ENCODE measurements at places on chromosomes 11 and 22.

DNA sequence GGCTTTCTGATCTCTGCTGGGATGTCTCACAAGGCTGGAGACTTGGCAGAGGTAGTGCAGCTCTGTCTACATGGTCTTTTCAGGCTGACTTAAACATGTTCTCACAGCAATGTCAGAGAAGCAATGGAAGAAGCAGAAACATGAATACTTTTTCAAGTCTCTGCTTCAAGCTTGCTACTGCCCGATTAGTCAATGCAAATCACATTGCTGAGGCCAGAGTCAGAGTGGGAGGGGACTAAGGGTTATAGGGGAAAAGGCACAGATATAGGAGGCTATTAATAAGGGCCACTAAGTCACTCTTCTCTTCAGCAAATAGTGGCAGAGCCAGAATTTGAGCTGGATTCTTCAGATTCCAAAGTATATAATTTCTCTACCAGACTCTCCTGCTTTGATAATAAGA is 390.5 kb downstream of the TMEM135 start:
- DNase-seq = no peak

DNA sequence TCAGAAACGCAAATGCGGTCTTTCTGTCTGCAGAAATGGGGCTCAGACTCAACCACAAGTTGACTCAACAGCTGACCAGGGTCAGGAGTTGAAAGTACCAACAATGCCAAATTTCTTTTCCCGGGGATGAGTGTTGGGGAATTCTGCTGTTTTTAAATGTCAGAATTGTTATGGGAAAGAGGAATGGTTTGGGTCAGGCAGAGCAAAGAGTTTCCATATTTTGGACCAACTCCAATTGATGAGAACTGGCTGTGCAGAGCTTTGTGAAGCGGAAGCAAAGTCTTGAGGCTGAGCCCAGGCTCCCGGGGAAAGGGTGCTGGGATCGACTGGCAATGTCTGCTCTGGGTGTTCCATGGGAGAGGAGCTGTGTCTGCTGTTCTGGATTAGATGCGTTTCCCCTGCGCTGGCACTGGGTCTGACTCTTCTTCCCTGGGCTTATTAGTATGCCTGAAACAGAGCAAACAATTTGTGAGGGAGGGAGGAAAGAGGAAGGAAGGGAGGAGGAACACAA is 36.2 kb downstream of the TXN2 start:
- no peak for DNase-seq

- no peak for DNase-seq
These were observed 250.3 kb upstream of the TBCEL start for GRCh38 chr11:120773501-120774031.

DNA sequence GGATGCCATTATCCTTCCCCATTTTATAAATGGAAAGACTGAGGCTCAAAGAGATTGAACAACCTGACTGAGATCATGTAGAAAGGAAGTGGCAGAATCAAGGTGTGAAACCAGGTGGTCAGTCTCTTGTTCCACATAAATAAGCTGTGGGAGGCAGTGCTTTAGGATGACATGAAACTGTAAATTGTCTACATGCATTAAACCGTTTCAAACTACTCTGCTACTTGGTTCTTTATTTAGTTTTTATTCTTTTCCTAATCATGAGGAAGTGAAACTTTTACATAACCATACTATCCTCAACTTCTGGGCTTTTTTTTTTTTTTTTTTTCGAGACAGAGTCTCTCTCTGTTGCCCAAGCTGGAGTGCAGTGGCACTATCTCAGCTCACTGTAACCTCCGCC is 34.9 kb downstream of the CADM1 start:
- no peak for DNase-seq

- no peak for DNase-seq
These were observed 450.0 kb upstream of the CCDC179 start for GRCh38 chr11:23310276-23310675.

DNA sequence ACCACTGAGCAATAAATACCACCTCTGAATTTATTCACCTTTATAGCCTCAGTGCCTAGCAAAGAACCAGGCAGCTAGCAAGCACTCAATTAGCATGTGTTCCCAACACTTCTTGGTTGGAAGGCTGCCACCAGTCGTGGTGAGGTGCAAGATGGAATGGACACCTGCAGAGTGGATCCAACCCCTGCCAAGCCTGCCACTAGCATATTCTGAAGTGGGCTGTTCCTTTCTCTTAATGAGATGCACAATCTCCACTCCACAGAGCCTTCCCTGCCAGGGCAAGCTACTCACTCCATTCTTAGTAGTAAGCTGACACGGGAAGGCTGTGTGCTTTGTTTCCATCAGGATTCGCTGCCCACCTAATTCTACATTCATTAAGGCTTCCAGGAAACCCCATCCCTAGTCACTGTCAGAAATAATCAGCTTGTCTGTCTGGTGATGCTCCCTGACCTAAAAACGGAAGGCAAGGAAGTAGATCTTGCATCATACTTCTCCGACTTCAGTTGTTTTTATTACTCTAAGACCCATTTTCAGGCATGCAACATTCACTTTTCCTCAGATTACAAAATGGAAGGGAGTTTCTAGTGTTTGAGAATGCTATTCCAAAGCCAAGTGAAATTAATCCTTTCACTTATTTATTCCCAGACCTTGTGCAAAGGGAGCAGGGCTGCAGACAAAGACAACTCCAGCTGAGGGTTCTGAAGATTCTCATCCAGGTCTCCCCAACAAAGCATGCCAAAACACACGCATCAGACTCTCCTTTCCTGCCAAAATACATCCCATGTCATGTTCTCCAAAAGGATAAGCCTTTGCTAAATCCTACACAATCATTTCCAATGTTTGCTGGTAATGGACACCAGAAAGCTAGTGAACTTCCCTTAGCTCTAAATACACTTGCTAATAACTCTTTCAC is 128.0 kb downstream of the TENM4 start:
- no peak for DNase-seq

DNA sequence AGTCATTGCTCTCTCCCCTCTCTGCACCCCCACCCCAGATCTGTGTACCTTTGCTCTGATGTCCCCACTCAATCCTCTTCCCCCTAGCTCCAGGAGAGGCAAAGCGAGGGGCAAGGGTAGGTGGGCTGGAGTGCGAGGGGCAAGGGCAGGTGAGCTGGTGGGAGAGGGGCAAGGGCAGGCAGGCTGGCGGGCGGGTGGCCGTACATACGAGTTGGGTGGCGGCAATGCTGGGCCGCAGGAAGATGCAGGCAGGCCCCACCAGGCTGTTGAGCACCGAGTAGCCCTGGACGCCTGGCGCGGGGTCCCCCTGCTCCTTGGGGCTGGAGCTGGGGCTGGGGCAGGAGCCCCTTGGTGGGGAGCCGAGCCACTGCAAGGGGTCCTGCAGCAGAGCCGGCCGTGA is 908 bp downstream of the CABP2 start:
- no peak for DNase-seq

GRCh38 chr22:43001271-43002201 is 13.4 kb downstream of the PACSIN2 start:
- no peak for DNase-seq

DNA sequence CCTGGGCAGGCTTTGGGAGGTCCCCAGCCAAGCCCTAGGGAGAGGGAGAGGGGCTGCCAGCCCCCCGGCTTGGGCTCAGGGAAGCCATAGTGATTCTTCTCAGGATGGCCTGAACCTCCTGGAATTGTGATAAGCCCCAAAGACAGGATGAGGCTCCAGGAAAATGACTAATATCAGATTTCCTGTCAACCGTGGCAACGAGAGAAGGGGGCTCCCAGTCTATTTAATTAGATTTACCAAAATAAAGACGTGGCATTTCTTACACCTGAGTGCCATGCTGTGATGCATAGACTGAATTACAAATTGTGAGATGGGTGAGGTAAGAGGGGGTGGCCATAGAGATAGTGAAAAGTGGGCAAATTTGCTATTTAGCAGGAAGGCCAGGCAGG is 20.4 kb downstream of the SERPINH1 start:
- DNase-seq = no peak

DNA sequence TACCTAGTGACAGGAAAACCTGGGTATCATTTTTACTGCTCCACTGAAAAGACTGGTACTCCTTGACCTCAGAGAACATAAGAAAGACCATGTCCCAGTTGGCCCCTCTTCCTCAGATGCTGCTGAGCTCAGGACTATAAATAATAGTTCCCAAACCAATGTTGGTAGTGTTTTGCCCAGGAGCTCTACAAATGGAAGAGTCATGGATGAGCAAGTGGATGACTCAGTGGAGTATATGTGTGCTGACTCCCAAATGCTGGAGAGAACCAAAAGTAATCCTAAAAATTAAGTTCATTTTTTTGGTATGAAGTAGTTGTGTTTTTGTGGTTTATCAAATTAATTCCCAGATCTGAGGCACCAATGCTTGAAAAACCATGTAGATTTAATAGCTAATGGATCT is 482.0 kb downstream of the KCNA4 start:
- DNase-seq = no peak

DNA sequence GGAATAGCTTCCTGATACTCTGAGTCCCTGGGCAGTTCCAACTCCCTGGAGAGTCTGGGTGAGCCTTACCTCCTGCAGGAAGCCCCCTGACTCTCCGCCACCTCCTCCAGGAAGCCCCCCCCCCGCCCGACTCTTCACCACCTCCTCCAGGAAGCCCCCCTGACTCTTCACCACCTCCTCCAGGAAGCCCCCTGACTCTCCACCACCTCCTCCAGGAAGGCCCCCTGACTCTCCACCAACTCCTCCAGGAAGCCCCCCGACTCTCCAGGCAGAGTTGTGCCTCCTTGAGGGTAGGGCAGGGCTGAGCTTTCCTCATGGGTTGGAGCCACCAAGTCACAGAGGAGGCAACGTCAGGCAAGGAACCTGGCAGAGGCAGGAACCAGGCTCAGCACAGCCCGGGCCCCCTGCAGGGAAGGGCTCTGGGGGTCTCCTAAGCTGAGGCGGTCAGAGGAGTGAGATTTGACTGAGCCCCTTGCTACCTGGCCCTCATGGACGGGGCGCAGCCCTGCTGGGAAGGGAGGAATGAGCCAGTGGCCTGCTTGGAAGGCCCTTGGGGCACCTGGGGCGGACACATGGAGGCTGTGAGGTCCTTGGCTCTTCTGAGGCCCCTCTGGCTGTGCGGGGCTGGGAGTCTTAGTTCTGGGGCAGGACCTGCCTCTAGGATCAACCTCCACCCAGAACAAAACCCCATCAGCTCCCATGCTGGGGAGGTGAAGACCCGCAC is 18.1 kb downstream of the MRGPRG start:
- no peak for DNase-seq

- no peak for DNase-seq
These were observed 531 bp downstream of the RAB3IL1 start for GRCh38 chr11:61916737-61917333.

DNA sequence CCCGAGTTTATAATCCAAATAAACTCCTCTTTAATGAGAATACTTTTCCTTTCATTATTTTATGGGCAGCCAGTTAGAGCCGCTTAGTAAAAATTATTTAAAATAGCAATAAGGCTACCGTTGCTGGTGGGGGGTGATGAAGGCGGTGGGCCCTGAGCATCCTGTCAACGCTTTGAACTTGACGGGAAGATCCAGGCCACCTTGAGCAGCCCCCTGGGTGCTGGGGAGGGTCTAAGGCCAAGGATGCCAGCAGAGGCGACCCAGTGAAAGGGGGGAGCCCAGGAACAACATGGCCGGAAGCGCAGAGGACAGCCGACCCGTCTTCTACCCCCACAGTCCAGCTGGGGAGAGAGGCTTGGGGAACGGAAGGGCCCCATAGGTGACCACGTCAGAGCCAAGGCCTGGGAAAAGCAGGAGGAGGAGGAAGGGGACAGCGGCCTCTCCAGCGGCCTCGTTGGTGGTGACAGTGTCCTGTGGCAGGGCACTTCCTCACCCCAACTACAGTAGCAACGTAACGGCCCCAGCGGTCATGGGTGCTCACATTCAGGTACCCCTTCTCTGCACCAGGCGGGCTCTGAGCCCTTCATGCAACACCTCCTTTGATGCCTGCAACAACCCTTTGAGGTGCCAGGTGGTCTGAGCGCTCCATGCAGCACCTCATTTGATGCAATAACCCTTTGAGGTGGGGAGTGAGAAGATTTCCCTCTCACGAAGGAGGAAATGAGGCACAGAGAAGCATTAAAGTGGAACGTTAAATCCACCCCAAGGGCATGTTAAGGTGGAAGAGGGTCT is 695.3 kb downstream of the TBC1D22A start:
- DNase-seq = no peak

DNA sequence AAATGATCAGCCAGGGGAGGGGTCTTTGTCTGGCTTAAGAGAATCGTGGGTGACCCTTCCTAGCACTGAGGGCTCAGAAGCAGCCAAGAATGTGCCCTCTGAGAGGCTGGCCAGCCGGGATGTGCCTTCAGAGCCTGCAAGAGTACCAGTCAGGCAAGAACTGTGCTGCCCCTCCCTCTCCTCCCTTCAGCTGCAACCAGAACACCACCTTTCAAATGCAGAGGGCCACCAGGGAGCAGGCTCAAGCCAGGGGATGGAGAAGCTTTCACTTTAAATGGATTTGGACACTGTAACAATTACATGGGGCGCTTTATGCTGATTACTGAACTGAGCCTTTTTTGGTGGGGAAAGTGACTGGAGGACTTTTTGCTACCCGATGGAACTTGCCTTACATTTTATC is 44.9 kb upstream of the TENM4 start:
- DNase-seq = no peak

- DNase-seq = no peak
These were observed 933 bp downstream of the ACTN3 start for GRCh38 chr11:66547662-66548009.

DNA sequence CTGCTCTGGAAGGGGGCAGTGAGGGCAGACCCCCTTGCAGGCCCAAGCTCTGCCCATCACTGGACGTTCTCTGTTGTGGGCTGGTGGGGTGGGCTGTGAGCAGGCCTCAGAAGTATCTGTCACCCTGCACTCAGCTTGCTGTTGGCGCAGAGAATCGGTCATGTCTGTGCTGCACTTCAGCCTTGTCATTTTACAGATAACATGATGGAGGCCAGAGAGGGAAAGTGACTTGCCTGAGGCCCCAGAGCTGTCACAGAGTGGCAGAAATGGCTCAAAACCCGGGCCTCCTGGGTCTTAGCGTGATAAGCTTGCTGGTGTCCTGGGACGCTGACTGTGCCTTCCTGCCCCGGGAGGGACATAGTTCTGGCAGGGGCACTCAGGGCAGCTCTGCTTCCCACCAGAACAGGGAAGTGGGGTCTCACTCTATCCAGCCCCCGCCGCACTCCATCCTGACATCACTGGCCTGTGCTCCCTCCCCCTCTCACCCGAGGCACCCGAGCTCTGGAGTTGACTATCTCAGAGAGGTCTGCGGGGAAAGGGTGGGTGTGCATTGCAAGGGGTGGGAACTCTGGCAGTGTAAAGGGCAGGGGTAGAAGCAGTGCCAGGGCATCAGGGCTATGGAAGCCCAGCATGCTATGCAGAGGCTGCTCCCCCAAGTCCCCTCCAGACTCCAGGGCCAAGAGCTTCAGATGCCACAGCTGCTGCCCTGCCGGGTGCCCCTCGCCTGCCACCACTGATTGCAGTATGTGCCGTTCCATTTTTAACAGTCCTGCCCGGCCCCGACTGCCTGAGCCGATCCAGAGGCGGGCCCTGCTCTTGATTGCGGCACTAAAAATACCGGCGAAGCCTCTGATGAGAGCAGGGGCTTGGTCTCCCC is 50.4 kb upstream of the NECTIN1 start:
- no peak for DNase-seq

- DNase-seq = no peak
These were observed 47.3 kb downstream of the PLAAT5 start for GRCh38 chr11:63443714-63444113.
